ENCODE measurements at places on chromosomes 6 and 20.

DNA sequence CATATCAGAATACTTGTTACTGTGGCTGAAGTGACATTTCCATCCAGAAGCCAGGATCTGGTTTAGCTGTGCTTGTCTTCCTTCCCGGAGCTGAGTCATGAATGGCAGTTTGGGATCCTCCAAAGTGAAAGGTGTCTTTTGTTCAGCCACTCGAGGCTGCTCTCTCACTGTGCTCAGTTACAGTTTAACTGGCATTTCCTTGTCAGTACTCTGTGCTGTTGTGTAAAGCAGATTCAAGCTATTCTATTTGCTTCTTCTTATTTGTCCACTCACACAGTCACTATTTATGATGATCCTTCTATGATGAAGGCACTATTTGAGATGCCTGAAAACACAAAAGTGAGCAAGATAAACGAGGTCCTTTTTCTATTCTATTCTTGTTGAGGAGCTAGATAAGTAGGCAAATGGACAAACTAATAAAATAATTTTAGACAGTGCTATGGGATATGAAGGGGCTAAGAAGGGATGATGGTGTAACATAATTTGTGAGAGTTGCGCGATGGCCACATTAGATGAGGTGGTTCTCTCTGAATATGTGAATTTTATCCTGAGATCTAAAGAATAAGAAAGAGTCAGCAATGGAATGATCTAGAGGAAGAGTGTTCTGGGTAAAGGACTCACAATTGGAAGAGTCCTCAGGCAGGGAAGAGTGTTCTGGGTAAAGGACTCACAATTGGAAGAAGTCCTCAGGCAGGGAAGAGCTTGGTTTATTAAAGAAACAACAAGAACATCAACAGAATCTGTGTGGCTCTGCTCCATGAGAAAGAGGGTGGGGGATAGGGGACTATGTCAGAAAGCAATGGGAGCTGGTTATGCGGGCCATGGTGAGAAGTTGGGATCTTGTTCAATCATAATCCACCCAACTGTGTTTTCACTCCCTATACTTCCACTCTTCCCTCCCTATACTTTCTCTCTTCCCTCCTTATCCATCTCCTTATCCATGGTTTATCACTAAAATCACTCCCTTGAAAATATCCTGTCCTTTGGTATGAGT, 40.1 kb downstream of the CYP24A1 start:
- no peak overlapping the region for H3K4me3 ChIP-seq
- no peak overlapping the region for H3K27ac ChIP-seq
- no peak for DNase-seq
- H3K27me3 ChIP-seq, result no peaks in the 10 kb centered on the region
- H3K4me1 ChIP-seq, result no peaks in the 10 kb centered on the region
- no peaks in the 10 kb centered on the region for H3K36me3 ChIP-seq

DNA sequence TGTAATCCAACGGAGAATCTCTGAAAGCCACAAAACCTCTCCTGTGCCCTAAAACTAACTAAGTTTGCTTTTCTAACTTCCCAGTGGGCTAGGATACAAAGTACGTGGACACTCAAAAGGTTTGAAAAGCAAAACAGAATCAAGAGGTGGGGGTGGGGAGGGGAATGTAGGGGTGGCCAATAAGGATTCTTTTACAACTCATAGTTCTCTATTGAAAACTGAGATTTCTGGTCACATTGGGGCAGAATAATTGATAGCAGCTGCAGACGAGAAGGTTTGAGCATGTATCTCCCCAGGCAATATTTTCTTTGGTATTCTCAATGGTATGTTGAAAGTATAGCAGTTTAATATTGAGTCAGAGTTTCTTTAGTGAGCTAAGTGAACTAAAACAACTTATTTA, 376.7 kb upstream of the CITED2 start:
- no peak overlapping the region for H3K27ac ChIP-seq
- no peaks in the 10 kb centered on the region for H3K4me1 ChIP-seq

- no peak overlapping the region for H3K4me3 ChIP-seq
- H3K27me3 ChIP-seq, result no peaks in the 10 kb centered on the region
- H3K4me1 ChIP-seq, result no peaks in the 10 kb centered on the region
- no peak for DNase-seq
- no peak overlapping the region for H3K27ac ChIP-seq
These were observed 97.5 kb upstream of the CDYL start for GRCh38 chr6:4678506-4679300.

GRCh38 chr6:35569011-35569461, 56.3 kb upstream of the TULP1 start:
- H3K27ac ChIP-seq, result no peak overlapping the region
- peaks cover 18% of the 10 kb centered on the region for H3K27me3 ChIP-seq
- H3K36me3 ChIP-seq, result peaks cover 8% of the 10 kb centered on the region
- peak; percentile 55 for DNase-seq

DNA sequence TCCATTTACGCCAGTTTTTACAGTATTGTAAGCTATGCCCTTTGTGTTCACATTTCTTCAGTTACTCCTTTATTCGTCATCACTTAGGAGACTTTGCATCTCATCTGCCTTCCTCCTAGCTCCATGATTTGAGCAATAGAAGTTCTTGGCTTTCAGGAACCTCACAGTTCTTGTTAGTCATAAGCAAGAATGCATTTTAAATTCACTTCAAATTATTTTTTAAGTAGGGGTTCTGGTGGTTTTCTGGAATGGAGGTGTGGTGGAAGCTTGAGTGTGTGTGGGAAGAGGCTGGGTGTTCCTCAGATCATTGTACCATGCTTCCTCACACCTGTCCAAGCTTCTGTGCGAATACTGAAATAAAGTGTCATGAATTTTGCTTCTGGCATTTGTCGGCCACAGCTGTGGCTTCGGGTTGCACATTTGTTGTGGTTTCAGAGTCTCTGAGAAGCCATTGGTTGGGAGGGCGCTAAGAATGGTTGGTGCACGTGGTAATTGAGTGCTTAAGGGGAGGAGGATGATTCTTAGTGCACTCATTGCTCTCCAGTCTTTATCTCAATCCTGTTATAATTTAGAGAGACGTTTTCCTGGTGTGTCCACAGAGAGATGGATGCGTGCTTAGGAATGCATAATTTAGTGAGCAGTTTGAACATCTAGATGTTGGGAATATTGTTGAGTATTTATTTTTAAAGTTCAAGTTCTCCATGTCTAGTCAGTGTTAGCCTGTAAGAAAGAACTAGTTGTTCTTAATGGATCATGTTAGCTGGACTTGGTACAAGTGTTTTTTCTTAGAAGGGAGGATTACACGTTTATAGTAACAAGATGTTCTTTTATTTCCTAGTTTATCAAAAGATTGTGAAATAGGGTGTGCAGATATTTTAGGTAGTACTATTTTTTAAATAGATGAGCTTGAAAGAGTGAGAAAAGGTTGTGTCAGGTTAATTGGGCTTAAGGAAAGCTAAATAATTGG, 31.9 kb downstream of the FOXO3 start:
- peaks cover 40% of the 10 kb centered on the region for H3K4me1 ChIP-seq
- H3K4me3 ChIP-seq, result peak overlapping the region; percentile 16
- H3K27ac ChIP-seq, result peak overlapping the region; percentile 61
- DNase-seq, result peak; percentile 66
- peaks cover 2% of the 10 kb centered on the region for H3K27me3 ChIP-seq

DNA sequence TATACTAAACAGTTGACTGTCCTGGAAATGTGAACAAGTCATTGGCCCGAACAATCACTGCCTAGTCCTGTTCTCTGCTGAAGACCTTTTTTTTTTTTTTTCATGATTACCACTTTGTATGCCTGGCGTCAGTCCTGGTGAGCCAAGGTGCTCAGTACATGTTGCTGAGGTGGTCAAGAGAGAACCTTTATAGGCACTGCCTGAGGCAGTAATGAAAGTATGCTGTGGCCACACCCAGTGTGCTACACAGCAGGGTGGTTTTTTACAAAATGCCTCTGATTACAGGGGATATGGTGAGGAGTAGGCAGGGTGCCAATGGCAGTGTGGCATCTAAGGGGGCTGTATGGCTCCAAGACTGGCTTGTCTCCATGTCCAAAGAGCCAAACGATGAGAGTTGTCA, 135.1 kb upstream of the ENPP5 start:
- H3K27ac ChIP-seq, result no peak overlapping the region
- H3K36me3 ChIP-seq, result no peaks in the 10 kb centered on the region
- no peak for DNase-seq
- H3K4me3 ChIP-seq, result no peak overlapping the region
- peaks cover 13% of the 10 kb centered on the region for H3K27me3 ChIP-seq

- no peak overlapping the region for H3K27ac ChIP-seq
- no peak overlapping the region for H3K4me3 ChIP-seq
- no peaks in the 10 kb centered on the region for H3K36me3 ChIP-seq
- peaks cover 40% of the 10 kb centered on the region for H3K27me3 ChIP-seq
- DNase-seq, result no peak
These were observed 19.2 kb upstream of the BPIFB1 start for GRCh38 chr20:33263784-33264183.

- no peak overlapping the region for H3K27ac ChIP-seq
- no peaks in the 10 kb centered on the region for H3K4me1 ChIP-seq
- H3K4me3 ChIP-seq, result no peak overlapping the region
- no peaks in the 10 kb centered on the region for H3K36me3 ChIP-seq
- DNase-seq, result no peak
These were observed 21.0 kb upstream of the NKX2-2 start for GRCh38 chr20:21534886-21535285.

- no peak overlapping the region for H3K4me3 ChIP-seq
- no peak overlapping the region for H3K27ac ChIP-seq
- H3K27me3 ChIP-seq, result peaks cover 2% of the 10 kb centered on the region
- DNase-seq, result no peak
- H3K4me1 ChIP-seq, result no peaks in the 10 kb centered on the region
- no peaks in the 10 kb centered on the region for H3K36me3 ChIP-seq
These were observed 50.8 kb upstream of the TSHZ2 start for GRCh38 chr20:52921340-52921739.

DNA sequence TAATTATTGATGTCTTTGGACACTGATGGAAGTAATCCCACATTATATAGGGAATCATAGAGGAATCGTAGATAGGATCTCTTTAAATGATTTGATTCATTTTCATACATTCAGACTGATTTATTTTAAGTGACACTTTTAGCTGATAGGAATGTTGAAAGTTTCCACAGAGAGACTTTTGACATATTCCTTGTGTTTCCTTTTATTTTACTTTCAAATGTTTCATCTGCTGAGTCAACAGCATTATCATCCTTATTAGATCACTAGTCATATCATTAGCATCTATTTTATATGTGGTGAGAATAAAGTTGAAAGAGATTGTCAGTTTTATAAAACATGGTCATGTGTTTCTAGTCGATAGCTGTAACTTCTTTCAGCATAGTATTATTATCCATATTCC, 13.4 kb downstream of the DCBLD1 start:
- H3K4me1 ChIP-seq, result peaks cover 13% of the 10 kb centered on the region
- no peaks in the 10 kb centered on the region for H3K36me3 ChIP-seq
- H3K4me3 ChIP-seq, result no peak overlapping the region
- H3K27me3 ChIP-seq, result no peaks in the 10 kb centered on the region
- DNase-seq, result no peak
- H3K27ac ChIP-seq, result no peak overlapping the region

GRCh38 chr6:52293067-52293466, 8.5 kb upstream of the MCM3 start:
- H3K36me3 ChIP-seq, result peaks cover 4% of the 10 kb centered on the region
- no peaks in the 10 kb centered on the region for H3K27me3 ChIP-seq
- peaks cover 12% of the 10 kb centered on the region for H3K4me1 ChIP-seq
- no peak overlapping the region for H3K27ac ChIP-seq
- DNase-seq, result no peak

DNA sequence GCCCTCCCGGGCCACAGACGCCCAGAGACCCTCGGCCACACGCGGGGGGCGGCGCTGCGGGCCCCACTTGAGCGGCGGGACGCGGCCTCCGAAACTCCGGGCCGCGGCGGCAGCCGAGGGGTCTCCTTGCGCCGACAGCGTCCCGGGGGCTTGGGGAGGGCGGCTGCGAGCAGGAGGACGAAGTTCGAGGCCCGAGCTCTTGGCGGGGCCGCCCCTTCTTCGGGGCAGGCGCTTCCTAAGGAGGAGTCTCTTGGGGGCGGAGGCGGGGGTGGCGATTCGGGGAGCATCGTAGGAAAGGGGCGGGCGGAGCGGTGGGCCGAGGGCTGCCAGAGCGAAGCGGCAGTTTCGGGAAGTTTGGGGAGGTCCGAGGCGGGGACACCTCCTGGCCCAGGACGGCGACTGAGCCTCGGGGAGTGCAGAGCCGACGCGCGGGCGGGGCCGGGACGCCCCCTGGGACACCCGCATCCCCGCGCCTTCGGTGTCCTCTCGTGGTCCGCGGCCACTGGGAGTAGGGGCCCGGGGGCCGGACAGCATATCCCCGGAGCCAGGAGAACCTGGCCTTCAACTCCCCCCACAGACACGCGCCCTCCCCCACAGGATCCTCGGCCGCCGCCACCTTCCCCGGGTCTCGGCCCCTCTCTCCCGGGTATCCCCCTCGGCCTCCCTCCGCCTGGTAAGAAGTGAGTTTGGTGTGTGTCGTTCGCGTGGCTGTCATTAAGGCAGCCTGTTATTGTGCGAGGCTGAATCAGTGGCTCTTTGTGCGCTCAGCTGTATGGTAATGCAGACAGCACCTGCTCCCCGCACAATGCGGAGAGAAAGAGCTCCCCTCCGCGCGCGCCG, 613 bp upstream of the DLL1 start:
- H3K27ac ChIP-seq, result peak overlapping the region; percentile 84
- H3K4me1 ChIP-seq, result peaks cover 33% of the 10 kb centered on the region
- DNase-seq, result peak; percentile 69
- H3K36me3 ChIP-seq, result peaks cover 6% of the 10 kb centered on the region
- H3K4me3 ChIP-seq, result peak overlapping the region; percentile 90
- H3K27me3 ChIP-seq, result peaks cover 41% of the 10 kb centered on the region

Measured in activated naive CD8-positive, alpha-beta T cell treated with anti-CD3 and anti-CD28 coated beads, Interleukin-2, amount 10 ng/mL, durations not matched to agents 7 days and 5 days (primary cell).